NCI-H187 (cell line): ENCODE measurements at places on chromosomes 3 and 15.

GRCh38 chr3:109047366-109047765 lies 70.6 kb downstream of the MORC1 start:
- no peak for DNase-seq

GRCh38 chr3:41167722-41168497 lies 31.4 kb upstream of the CTNNB1 start:
- DNase-seq, result no peak

- no peak for DNase-seq
Measured at GRCh38 chr3:36259580-36259979, 120.7 kb upstream of the STAC start.

- DNase-seq, result no peak
Measured at GRCh38 chr3:36065321-36065720, 315.0 kb upstream of the STAC start.

DNA sequence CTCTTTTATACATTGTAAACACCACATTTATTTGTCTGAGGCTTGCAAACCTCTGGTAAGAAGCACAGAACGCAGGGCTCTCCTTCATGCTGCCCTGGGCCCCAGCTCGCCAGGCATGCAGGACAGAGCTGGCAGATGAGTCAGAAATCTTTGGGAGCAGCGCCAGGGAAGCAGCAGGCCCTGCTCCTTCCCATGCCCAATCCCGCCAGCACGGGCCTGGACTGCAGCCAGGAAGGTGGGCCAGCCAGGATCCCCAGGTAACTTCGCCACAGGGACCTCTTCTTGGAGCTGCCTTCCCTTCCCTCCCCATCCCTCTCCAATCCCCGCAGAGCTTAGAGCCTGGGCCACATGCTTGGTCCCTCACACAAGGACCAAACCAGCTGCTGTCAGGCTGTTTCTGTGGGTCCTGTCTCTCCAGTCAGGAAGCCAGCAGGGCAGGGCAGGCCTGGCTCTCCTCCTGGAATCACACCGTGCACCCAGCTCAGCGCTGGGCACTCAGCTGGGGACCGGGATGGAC lies 8.8 kb downstream of the STOML1 start:
- DNase-seq, result no peak

- DNase-seq, result no peak
Measured at GRCh38 chr3:172208586-172209332, 169.4 kb downstream of the FNDC3B start.

- no peak for DNase-seq
Measured at GRCh38 chr15:85755942-85756341, 38.8 kb downstream of the KLHL25 start.

- no peak for DNase-seq
Measured at GRCh38 chr15:61649046-61649445, 411.2 kb downstream of the VPS13C start.

GRCh38 chr3:73656241-73656890 lies 31.6 kb upstream of the PDZRN3 start:
- DNase-seq, result no peak

GRCh38 chr3:61608711-61609110 lies 47.3 kb downstream of the PTPRG start:
- DNase-seq, result no peak

GRCh38 chr15:56992725-56993124 lies 74.3 kb downstream of the TCF12 start:
- no peak for DNase-seq

GRCh38 chr3:24043985-24044384 lies 98.9 kb downstream of the NR1D2 start:
- DNase-seq, result no peak

DNA sequence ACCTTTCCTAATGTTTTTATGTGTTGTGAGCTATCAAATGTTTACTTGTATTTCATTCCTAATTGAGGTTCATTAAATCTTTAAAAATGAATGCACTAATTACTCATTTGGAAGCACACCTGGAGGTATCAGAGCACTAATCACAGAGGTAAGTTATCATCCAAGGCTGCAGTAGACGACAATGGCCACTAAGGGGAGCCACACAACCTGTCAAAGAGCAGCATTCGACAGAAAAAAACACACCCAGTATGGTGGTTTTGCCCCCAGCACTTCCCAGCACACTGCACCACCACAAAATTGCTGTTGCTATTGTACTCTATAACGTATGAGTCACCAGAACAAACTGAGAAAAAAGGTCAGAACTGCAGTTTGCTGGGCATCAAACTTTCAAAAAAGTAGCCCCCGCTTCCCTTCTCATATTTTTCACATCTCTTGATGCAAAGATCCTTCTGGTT lies 205.9 kb upstream of the IGF1R start:
- peak; percentile 17 for DNase-seq

DNA sequence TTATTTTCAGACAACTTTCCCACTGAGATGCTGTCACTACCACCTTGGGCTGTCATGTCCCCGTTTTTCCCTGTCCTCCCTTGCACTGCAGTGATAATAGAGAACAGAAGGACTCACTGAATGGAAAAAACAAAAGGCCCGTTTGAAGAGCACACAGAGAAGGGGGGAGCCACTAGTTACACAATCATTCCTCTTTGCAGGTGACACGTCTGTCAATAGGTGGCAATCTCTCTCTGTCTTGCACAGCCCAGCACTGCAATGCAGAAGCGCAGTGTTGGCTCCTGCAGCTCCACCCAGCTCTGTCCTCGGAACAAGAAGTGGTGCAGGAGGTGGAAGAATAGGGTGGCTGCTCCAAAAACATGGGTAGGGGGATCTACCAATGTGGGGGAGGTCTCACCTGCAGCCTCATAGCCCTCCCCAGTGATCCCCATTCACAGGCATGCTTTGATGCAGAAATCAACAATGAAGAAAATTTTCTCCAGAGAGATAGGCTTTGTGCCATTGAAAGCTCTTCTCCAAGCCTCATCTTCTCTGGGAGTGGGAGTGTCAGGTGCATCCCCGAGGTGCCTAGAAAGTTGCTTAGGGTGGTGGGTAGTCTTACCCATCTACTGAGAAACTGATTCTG lies 31.8 kb downstream of the FSTL1 start:
- peak; percentile 27 for DNase-seq

DNA sequence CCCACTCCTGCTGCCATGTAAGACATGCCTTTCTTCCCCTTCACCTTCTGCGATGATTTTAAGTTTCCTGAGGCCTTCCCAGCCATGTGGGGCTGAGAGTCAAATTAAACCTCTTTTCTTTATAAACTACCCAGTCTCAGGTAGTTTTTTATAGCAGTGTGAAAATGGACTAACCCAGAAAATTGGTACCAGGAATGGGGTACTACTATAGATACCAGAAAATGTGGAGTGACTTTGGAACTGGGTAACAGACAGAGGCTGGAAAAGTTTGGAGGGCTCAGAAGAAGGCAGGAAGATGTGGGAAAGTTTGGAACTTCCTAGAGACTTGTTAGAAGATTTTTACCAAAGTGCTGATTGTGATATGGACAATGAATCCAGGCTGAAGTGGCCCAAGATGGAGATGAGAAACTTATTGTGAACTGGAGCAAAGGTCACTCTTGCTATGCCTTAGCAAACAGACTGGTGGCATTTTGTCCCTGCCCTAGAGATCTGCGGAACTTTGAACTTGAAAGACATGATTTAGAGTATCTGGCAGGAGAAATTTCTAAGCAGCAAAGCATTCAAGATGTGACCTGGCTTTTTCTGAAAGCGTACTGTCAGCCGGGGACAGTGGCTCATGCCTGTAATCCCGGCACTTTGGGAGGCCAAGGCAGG lies 52.7 kb downstream of the TMCC1 start:
- DNase-seq, result no peak

DNA sequence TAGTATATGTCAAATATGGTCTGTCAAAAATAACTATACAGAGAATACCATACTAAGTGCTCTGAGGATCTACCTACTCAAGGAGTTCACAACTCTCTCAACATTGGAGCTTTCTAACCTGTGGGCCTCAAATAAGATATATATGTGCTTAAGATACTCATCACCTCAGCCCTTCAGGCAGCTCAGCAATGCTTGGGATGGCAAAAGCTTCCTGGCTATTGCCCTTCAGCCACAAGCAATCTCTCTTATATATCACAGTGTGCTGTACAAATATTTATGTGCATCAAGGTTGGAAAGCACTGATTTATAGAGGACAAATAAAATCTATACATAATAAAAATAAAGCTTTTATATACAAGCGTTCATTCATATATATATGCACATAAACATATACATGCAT lies 40.3 kb downstream of the ICE2 start:
- DNase-seq, result no peak

- DNase-seq, result no peak
Measured at GRCh38 chr3:143608966-143609365, 239.3 kb downstream of the SLC9A9 start.

DNA sequence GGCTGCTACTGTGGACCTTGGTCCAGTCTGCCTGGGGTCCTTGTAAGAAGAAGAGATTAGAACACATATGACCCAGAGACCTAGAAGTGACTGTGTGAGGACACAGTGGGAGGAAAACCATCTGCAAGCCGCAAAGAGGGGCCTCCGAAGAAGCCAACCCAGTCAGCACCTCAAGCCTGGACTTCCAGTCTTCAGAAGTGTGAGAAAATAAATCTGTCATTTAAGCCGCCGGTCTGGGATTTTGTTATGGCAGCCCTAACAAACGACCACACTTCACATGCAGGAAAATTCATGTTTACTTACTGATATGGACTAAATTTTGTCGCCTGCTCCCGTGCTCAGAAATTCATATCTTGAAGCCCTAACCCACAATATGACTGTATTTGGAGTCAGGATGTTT lies 44.4 kb upstream of the TMC3 start:
- DNase-seq, result no peak

- no peak for DNase-seq
Measured at GRCh38 chr15:39135989-39136388, 444.9 kb upstream of the THBS1 start.

GRCh38 chr3:61093364-61093763 lies 157.9 kb downstream of the FHIT start:
- no peak for DNase-seq

DNA sequence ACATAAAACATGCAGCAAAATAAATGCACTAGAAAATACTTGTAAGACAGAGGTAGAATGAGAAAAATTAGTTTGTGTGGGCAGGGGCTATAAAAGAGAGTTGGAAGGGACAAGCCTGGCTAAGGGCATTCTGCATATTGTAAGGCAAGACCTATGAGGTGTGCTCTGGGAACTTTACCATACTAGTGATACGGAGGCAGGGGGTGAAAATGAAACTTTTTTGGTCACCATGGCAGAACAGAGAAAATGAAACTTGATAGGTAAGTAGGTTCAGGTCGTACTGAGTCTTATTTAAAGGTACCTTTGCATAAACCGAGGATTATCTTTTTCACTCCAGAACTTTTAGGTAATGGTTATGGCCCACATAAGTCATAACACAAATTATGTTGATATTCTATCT lies 74.7 kb upstream of the ACKR4 start:
- DNase-seq, result no peak

- DNase-seq, result no peak
Measured at GRCh38 chr3:188170461-188171459, 16.8 kb downstream of the LPP start.

- no peak for DNase-seq
Measured at GRCh38 chr3:195105389-195105788, 165.6 kb downstream of the XXYLT1 start.

DNA sequence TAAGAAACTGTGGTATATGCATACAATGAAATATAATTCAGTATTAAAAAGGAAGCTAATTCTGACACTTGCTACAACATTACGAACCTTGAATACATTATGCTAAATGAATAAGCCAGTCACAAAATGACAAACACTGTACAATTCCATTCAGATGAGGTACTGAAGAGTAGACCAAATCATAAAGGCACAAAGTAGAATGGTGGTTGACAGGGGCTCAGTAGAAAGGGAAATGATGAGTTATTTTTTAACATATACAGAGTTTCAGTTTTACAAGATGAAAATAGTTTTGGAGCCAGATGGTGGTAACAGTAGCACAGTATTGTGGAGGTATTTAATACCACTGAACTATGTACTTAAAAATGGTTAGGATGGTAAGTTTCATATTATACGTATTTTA lies 254.6 kb upstream of the RBMS3 start:
- no peak for DNase-seq

DNA sequence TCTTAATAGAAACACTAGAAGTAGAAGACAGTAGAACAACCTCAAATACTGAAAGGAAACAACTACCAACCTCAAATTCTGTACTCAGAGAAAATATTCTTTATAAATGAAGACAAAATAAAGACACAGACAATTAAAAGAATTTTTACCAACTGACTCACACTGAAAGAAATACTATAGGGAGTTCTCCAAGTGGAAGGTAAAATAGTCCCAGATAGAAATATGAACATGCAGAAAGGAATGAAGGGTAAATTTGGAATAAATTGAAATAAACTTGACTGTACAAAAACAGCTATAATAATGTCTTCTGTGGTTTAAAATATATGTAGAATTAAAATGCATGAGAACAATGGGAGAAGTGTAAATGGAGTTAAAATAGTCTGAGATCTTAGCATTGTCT lies 36.7 kb upstream of the CCDC174 start:
- no peak for DNase-seq

- DNase-seq, result no peak
Measured at GRCh38 chr3:177626045-177626444, 428.8 kb upstream of the TBL1XR1 start.

DNA sequence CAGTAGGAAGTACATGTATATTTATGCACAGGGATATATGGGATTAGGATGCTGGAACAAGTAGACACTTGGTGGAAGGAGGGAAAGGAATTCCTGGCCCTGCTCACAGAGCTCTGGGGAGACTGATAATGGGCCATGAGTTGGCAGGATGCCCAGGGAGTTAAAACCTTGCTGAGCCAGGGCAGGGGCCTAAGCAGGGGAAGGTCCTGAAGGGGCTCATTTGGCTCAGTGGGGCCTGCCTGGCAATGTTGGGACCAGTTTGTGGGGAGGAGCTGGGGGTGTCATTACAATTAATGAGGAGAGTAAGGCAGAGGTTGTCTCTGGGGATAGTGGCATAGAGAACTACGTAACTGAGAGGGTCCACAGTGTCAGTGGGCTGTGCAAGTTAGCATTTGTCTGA lies 124.2 kb upstream of the ADPGK start:
- DNase-seq, result no peak

DNA sequence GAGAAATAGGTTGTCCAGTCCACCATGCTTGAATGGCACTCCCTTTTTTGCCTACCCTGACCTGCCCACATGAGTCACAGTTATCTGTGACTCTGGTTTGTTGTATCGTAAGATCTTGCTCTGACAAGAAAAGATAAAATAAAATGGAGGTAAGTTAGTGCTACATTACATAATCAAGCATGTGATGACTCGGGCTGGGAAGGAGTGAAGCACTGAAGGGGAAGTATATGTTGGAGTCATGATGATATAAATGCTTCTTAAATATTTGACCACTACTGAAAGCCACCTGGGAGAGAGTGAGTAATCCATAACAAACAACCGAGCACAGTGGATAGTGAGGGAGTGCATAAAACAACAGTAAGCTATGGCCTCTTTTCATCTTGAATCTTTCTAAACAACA lies 124.4 kb downstream of the SHOX2 start:
- DNase-seq, result no peak

DNA sequence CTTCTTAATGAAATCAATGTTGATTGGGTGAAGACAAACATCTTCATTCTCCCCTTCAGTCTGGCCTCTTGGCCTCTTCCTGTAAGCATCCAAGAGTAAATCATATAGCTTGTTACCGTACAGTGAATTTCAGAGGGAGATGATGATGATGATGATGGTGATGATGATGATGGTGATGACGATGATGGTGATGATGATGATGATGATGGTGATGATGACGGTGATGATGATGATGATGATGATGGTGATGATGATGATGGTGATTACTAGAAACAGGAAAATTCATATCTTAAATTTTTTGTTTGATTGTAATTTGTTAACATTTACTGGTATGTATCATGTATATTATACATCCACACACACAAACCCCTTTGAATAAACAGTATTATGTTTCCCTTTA lies 256.1 kb upstream of the PLSCR5 start:
- no peak for DNase-seq
